RWPE2 (cell line): ENCODE measurements at places on chromosomes 12 and 14.

- DNase-seq, result no peak
Measured at GRCh38 chr12:95788637-95789036, 1.9 kb downstream of the NTN4 start.

DNA sequence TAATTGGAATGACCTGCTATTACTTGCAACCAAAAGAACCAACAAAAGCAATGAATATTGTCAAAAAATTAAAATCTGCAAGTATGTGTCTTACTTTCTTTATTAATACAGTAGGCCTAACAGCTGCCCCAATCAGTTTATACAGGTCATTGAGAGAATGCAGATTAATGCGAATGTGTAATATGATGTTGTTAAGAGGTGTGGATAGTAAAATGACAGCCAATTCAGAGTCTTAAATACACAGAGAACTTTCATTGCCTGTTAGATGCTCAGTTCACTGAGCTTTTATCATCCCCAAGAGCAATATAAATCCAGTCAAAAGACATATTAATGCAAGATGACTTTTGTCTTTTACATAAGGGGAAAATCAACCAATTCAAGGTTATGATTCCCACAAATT is 58.7 kb downstream of the STXBP6 start:
- no peak for DNase-seq

DNA sequence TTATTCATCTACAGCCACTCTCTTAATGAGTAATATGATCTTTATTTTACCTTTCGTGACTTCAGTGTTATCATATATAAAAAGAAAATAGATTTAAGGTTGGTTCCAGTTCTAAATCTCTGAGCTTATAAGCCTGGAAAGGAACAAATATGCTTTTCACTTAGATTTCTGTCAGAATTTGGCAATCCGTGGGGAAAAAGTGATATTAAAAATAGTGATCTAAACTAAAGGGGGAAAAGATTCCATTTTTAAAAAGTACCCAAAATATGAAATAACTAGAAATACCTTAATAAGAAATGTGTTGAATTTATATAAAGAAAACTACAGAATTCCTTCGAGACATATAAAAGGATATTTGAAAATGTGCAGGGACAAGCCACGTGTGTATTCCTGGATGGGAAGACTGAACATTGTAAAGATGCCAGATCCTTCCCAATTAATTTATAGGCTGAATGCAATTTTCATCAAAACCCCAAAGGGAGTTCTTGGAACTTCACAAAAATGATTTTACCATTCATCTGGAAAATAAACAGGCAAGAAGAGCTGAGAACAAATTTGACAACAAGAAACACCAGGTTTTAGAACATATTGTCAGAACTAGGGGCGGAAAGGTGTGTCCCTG is 142.5 kb downstream of the EFCAB11 start:
- no peak for DNase-seq

DNA sequence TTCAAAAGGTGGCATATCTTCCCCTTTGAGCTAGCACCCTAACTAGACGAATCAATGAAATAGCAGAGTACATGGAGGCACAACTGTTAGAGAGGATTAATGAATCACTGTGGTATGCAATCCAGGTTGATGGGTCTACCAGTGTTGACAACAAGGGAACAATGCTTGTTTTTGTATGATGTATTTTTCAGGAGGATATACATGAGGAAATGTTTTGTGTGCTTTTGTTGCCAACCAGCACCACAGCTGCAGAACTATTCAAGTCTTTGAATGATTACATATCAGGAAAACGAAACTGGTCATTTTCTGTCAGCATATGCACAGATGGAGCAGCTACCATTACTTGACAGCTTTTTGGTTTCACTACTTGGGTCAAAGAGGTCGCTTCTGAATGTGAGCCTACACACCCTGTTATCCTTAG is 142.6 kb downstream of the GPHN start:
- no peak for DNase-seq

- no peak for DNase-seq
Measured at GRCh38 chr14:66254038-66254437, 232.1 kb upstream of the CCDC196 start.

DNA sequence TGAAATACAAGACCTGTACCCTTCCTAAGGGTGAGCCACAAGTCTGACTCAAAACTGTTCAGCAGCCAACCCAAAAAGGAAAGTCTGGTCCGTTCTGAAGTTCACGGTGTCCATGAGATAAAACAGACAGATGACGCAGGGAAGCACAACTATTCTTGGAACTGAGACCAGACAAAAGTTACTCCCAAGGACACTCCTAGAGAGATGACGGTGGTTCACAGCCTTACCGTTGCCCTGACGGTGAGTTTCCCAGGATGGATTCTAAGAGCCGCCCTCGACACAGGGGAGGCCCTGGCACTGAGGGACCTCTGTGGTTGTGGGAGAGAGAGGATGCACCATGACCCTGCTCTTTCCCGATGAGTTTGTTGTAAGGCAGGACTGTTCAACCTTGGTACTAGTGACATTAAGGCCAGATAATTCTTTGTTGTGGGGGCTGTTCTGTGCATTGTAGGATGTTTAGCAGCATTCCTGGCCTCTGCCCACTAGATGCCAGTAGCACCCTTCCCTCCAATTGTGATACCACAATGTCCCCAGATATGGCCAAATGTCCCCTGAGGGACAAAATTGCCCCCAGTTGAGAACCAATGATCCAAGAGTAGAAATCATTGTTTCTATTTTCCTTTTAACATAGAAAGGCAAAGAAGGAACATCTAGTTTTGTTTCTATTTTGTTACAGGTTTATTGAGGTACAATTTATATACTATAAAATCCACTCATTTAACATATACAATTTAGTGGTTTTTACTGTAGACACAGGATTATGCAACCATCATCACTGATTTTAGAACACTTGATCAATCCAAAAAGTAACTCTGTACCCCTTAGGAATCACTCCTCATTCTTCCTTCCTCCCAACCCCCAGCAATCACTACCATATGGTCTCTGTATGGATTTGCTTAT is 23.0 kb downstream of the OR10P1 start:
- DNase-seq, result no peak

GRCh38 chr12:48980953-48981756 is 3.0 kb downstream of the WNT1 start:
- peak; percentile 63 for DNase-seq

- no peak for DNase-seq
Measured at GRCh38 chr12:55694651-55695050, 13.1 kb downstream of the ITGA7 start.

DNA sequence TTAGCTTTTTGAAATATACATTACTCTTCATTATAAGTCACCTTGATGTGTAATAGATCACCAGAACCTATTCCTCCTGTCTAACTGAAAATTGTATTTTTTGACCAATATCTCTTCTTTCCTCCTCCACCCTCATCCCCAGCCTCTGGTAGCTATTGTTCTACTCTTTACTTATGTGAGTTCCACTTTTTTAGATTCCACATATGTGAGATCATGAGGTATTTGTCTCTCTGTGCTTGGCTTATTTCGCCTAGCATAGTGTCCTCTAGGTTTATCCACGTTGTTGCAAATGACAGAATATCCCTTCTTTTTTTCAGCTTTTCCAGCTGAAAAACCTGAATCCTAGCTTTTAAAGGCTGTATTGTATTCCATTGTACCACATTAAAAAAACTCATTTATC is 82.1 kb downstream of the MIPOL1 start:
- no peak for DNase-seq

DNA sequence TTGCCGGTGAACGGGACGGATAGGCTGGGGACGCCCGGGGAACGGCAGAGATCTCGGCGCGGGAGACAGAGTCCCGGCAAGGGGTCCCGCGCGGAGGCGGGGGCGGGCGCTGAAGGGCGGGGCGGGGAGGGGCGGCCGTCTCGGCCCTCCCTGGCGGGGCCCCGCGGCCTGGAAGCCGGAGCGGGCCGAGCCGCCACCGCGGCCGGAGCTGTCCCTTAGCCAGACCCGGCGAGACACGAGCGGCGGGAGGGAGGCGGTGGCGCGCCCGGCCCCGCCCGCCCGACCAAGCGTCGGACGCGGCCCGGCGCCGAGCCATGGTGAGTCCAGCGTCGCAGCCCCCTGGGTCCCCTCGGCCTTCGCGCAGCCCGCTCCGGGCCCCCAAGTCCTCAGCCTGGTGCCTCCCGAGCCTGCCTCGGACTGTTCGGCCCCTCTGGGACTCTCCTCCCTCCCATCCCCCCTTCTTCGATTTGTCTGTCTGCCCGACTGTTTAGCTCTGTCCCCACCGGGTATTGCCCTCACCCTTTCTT is at the start of gene ARHGEF40:
Gene ARHGEF40 (plus strand): TSS at position 222 of the 527 bp plus-strand sequence. CDS start 93 bp downstream, at position 315.
- DNase-seq, result no peak

DNA sequence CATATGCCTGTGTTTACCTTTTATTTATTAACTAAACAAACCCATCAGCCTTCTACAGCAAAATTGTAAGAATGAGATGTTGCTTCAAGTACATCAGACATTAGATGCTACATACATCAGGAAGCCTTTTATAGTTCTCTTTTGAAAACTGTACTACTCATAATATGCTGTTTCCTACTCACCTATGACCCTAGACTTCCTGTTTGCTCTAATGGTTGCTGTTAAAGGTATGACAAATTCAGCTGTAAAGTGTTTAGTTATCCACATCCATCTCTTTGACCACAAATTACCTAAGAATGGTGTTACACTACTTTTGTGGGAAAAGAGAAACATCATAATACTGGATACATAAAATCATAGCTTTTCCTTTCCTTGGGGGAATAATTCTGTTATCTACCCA is 220.0 kb downstream of the RAD51B start:
- no peak for DNase-seq

DNA sequence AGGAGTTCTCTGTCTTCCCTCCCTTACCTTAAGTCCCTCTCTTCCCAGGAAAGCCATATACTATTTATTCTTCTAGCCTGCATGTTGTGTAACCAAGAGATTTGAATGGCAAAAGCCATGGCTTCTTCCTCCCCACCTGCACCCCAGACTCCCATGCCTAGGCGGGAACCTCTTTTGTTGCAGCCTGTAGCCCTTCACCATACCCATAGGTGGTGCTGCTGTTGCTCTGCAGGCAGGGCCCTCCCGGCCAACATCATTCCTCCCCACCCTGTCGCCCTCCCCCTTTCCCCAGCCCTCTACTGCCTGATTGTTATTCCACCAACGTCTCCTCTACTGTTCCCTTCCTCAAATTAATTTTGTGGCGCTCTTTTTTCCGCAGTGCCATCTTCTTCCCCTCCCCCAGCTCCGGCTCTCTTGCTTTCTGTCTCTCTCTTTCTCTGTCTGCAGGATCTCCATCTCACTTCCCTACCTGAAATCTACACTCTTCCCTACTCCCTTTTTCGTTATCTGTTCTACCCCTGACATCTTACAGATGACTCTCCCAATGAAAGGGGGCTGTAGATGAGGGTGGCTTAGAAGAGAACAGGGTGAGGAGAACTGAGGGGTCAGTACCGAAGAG is 13.8 kb downstream of the NGDN start:
- DNase-seq, result no peak

DNA sequence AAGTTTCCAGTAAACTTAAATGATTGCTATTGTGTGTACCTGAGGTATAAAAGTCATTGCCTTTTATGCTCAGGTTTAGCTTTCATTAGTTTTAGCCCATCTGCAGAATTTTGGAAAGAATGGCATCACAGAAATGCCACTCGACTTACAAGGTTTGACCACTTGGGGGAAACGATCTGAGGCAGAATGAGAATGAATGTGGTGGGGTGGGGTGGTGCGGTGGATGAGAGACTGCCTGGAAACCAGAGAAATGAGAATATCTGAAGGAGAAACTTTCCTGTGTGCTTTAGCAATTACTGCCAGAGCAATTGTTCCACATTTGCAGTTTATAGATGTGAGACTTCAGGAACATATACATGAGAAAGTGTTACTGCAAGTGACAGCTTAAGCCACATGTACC is 225.4 kb upstream of the PDE3A start:
- no peak for DNase-seq
